H7 (cell line): ENCODE measurements at places on chromosomes 11 and 22. TPM values are rescaled to one million over a fixed set of nuclear protein-coding genes. Genes with fewer than 3 reads are reported as not detected.

The TPH1 gene
- 0.03 and 0.04 TPM in 2 replicates for total RNA-seq

The NXPE2 gene
- total RNA-seq, result not detected in 2 replicates

The PRPF19 gene
- 93.8 and 123 TPM in 2 replicates for total RNA-seq

The OR2AG1 gene
- total RNA-seq, result not detected in 2 replicates

The CRYBB3 gene
- total RNA-seq, result 0.10 TPM in 1 of 2 replicates, not detected in the other

The HIC2 gene
- 36.2 and 40.5 TPM in 2 replicates for total RNA-seq

The OR6A2 gene
- 0.04 and 0.07 TPM in 2 replicates for total RNA-seq

The SULT4A1 gene
- 6.3 and 9.8 TPM in 2 replicates for total RNA-seq

The OR8H1 gene
- not detected in 2 replicates for total RNA-seq

The ARHGAP20 gene
- total RNA-seq, result 0.07 and 0.14 TPM in 2 replicates

The MIF gene
- 952 and 1,162 TPM in 2 replicates for total RNA-seq

The OR51B2 gene
- total RNA-seq, result not detected in 2 replicates

- DNase-seq, result peak; percentile 82
These were observed 54.1 kb upstream of the B3GAT1 start for GRCh38 chr11:134466156-134466555.

DNA sequence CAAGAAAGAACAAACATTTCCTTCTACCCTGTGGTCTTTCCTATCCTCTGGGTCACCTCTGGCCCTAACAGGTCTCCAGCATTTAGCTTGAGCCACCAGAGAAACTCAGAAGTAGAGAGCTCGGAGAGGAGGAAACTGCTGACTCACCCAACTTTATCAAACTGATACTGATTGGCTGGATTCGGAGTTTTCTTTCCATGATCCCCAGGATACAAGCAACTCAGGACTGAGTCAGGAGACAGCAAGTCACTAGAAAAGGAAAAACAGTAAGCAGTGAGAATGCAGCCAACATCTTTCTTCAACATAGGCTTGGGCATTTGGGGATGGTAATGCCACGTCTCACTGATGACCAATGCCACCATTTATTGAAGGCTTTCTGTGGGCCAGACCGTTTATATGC is 32.7 kb downstream of the THOC5 start:
- DNase-seq, result no peak

- DNase-seq, result no peak
These were observed 1496.4 kb downstream of the BRD1 start for GRCh38 chr22:48331266-48331665.

DNA sequence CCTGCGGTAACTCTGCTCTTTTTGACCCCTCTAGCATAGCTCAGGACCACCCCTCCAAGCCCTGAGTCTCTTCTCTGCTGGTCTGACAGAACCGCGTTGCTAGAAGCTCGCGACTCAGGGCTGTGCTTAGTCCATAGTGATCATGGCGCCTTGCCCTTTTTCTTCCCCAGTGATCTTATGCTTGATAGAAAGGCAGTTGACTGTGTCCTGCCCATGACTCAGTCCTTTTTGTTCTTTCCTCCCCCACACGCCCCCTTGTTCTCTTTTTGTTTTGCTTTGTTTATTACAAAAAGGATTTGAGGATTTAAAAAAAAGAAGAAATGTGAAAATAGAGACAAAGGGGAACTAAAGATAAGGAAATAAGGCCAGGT is 17.5 kb downstream of the IL17RA start:
- DNase-seq, result peak; percentile 28

GRCh38 chr11:32005786-32006416 is 85.0 kb upstream of the RCN1 start:
- DNase-seq, result no peak

- DNase-seq, result no peak
These were observed 524.5 kb downstream of the NTM start for GRCh38 chr11:131894615-131895544.

DNA sequence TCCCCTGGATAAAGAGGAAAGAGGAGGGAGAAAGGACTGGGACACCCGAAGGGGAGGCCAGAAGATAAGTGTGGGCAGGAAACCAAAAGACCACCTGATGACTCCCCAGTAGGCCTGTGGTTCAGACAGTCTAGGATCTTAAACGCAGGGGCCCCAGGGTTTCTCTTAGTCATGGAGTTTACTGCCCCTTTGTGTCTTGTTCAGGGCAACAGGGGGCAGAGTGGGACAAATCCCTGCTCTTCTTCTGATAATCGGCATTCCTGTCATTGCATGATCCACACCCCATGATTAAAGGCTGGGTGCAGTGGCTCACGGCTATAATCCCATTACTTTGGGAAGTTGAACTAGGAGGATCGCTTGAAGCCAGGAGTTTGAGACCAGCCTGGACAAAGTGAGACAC is 4.7 kb upstream of the TMPRSS13 start:
- peak; percentile 71 for DNase-seq

GRCh38 chr11:43130616-43131015 is 181.2 kb upstream of the API5 start:
- peak; percentile 5 for DNase-seq

DNA sequence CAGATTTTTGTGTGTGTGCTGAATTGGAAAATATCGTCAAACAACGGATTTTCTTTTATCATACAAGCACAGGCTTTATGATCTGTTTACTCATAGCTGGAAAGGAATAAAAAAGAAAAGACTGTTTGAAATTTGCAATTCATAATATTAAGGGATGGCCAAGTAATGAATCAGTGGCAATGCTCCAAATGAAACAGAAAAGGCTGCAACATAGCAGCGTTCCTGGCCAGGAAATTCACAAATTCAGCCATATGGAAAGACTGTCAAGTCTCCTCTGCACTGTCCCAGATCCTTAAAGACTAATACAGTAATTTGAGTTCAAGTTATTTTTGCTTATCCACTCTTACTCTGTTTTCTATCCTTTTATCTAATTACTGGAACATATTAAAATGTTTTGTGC is 98.2 kb downstream of the MSANTD4 start:
- no peak for DNase-seq

- no peak for DNase-seq
These were observed 22.0 kb downstream of the PIH1D2 start for GRCh38 chr11:112051768-112052167.

DNA sequence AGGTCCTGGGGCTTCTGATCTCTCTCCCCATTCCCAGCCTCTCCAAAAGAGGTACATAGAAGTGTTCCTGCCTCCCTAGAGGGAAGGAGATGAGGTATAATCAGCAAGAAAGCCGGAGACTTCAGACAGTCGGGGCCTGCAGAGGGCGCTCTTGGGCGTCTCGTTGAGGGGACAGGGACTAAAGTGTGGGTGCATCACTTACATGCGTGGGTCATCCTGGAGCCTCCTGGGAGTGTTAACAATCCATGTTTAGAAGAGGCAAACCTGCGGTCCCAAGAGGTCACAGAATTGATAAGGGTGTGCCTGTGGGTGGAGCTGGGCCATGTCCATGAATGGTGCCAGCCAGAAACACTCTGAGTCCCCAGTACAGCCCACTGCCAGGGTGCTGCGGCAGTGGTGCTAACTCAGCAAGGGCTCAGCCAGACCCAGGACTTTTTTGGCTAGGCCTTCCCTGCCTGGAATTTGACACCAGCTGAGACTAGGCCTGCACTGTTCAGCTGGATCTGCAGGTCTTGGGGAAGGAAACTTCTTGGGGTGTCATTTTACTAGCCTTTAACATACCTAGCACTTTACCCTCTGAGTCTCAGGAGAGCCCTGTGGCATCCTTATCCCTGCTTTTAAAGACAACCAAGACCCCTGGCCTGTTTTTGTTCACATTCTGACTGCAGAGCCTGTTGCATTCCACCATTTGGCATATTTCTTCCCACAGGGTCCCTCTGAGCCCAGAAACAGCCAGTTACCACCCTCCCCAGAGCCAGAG is 5.5 kb downstream of the YDJC start:
- peak; percentile 83 for DNase-seq

GRCh38 chr11:12114193-12115033 is 4.0 kb downstream of the MICAL2 start:
- no peak for DNase-seq

- no peak for DNase-seq
These were observed 414.0 kb upstream of the LUZP2 start for GRCh38 chr11:24082860-24083259.

DNA sequence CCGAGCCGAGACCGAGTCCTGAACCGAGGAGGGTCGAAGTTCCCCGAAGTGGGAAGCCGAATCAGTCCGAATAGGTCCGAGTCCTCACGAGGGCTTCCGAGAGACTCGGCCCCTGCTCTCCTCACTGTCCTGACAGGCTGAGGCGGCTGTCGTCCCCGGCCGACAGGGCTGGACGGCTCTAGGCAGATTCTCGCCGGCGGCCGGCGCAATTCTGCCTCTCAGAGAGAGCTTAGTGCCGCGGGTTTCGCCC is 191 bp upstream of the DEAF1 start:
- no peak for DNase-seq

DNA sequence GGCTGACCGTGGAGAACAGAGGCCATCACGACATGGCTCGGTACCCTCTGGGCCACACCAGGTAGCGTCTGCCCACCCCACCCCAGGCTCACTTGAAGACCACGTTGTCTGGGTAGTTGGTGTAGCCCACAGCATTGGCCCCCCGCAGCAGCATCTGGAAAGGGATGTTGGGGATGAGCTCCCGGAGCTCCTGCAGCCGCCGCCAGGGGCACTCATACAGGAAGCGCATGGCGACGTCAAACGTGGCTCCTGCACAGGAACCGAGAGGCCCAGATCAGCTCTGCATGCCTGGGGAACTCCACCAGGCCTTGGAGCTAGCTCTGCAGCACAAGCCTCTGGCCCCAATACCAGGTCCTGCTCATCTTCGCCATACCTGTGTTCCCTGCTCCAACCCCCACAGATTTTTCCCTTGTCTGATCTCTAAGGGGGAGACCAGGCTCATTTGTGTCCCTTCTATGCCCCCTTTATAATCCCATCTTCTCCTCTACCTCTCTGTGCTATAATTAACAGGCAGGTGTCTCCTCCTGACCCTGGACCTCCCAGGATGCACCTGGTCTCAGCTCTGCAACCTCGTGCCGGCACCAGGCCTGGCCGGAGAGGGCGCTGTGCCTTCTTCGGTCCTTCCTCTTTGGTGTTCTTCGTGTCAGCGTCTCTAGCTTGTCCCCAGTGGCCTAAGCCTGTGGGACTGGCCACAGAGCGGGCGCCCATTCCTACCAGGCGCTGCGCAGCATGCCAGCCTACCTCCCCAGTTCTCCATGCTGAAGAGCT is 5.0 kb upstream of the LRFN4 start:
- DNase-seq, result peak; percentile 86

DNA sequence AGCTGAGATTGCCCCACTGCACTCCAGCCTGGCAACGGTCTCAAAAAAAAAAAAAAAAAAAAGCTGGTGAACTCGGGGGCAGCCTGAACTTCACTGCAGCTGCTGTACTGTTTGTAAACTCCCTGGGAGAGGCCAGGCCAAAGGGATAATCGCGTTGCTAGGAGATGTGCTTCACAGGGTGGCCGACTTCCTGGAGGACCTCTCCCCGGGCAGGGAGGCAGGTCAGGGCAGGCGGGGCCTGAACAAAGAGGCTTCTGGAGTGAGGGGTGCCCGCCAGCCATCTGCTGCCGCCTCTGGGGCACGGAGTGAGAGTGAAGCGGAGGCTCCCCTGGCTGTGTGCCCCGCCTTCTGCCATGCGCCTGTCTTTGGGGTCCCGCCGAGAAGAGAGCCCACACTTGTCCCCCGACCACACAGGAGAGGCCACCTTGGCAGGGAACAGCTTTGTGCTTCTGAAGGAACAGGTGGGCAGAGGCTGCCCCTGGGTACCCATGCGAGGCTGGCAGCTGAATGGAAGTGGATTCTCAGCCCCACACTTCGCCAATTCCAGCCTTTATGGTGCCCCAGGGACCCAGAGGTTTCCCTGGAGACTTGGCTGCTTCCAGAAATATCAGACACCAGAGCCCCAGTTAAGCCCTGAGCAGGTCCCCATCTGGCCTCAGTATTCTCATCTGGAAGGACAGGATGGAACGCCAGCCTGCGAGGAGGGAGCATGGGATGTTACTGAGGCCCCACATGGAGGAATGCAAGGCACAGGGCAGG is 29.6 kb downstream of the TMEM184B start:
- peak; percentile 72 for DNase-seq

GRCh38 chr22:47580121-47580520 is 817.7 kb downstream of the TBC1D22A start:
- DNase-seq, result no peak

GRCh38 chr22:31585161-31585859 is 76.7 kb downstream of the PISD start:
- no peak for DNase-seq

DNA sequence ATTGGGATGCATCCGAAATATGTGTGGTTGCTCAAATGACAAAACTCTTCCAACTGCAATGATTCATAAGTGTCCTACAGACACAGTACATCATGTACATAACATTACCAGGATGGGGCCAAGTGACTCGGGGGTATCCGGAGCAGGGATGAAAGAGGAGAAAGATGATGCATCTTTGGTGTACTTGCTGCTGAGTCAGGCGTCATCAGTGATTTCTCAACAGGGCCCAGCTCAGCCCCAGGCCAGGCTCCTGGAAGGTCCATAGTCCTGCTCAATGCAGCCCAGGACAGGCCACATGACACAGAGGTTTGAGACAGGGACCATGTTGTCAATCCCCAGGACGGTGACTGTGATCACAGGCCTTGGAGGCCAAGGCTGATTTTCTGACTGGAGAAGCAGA is 59.3 kb downstream of the GGTLC2 start:
- DNase-seq, result no peak

GRCh38 chr11:126123686-126124085 is 61.0 kb upstream of the CDON start:
- DNase-seq, result no peak

DNA sequence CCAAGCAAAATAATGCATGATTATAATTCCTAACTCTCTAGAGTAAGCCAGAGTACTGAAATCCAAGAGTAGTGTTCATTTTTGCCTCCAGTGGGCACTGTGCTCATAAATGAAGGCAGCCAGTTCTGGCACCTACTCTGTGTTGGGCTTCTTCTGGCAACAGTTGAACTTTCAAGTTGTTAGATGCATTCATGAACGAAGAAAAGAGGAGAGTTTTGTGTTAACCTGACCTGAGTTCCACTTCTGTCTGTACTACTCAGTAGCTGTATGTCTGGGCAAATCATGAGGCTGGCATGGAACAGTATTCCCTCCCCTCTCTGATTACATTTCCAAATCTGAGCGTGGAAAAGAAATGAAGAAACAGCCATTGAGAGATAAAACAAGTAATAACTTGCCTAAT is 20.3 kb upstream of the TENM4 start:
- no peak for DNase-seq
